ENCODE measurements at places on chromosomes 3 and 15.

DNA sequence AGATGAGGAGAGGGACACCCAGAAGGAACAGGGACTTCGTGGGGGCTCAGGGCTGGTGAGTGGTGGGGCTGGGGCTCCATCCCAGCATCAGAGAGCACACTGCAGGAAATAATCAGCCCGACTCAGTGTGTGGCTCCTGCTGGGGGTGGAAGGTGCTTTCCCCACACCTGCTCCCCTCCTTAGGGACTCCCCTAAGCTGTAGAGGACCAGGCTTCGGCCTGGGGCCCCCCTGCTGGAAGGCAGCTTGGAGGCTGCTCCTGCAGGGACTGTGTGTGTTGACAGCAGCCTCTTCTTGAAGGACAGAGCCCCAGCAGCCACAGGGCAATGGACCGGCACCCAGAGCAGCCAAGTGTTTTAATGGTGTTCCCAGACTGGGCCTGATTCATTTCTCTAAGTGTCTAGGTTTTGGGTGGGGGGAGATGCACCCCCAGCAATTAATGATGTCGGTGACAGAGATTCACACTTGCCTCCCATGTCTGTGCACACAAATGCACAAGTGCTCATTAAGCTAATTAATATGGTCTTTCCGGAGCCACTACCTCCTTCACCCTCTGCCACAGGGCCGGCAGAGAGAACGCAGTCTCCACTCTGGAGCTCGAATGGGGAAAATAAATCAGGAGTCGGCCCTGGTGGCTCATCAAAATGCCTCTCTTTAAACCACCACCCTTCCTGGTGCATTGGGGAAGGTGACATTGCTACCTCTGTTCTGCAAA lies 16.9 kb upstream of the FGD5 start:
- DNase-seq: no peak

- no peak for DNase-seq
These were observed 82.7 kb downstream of the ABHD5 start for GRCh38 chr3:43773273-43774094.

- no peak for DNase-seq
These were observed 3.2 kb downstream of the MORC1 start for GRCh38 chr3:109114746-109115145.

DNA sequence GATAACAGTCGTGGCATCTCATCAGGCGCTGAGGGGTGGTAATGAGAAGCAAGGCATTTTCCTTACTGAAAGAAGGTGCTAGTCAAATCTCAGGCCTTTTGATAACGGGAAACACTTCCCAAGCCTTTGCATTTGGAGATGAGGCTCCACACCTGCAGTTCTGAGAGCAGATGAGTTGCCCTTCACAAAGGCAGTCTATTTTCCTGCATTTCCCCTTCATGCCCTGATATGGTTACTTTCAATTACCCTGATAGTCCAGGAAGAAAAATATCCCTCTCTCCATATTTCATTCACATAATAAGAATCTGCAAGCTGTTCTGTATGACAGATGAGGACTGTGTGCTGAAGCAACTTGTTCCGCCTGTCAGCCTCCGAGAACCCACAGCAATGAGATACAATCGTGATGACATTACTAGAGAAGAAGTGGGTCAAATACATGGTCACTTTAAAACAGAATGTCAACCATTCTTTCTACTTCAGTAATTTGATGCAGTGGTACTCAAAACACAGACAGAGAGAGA lies 25.0 kb downstream of the FHIT start:
- DNase-seq: no peak

- DNase-seq: peak; percentile 40
These were observed 967.8 kb upstream of the CFAP20DC start for GRCh38 chr3:60017631-60018030.

DNA sequence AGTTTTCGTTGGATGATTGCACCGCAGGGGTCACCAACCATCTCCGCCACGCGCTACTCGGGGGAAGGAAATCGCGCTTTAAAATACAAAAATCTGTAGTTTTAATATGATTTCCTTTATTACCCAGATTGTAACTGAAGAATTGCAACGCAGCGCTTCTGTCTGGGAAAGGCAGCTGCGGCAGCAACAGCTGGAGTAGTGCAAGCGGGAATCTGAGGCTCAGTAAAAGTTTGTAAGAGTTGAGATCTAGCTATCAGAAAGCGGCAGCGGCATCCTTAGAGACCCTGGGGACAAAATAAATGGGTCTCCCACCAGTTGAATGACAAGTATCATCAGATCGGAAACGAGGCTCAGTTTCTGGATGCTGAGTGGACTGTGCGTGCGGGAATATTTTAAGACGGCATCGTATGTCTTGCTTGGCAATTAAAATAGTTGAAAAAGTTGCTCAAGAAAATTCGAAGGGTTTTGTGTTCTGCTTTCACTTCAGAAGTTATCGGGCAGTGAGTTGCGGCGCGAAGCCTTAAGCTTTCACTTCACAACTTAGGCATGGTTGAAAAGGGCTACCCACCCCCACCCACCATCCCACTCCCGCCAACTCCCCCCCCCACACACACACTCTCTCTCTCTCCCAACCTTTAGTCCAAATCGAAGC lies 2.7 kb downstream of the MECOM start:
- peak; percentile 19 for DNase-seq

DNA sequence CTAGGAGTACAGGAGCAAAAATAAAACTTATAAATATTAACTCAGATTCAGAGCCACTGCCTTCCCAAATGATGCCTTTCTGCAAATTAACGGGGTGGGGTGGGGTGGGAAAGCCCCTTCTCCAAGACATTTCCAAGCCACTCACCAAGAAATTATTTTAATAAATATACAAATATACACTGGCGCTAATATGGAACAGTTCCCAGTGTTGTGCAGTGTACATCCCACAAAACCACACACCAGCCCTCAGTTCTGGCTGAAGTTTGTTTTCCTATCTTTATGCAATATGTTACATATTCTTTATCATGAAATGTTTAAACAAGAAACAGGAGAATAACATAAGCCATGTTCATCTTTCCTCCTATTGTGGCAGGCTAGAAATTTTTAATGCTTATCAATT lies 53.0 kb upstream of the GYG1 start:
- no peak for DNase-seq

DNA sequence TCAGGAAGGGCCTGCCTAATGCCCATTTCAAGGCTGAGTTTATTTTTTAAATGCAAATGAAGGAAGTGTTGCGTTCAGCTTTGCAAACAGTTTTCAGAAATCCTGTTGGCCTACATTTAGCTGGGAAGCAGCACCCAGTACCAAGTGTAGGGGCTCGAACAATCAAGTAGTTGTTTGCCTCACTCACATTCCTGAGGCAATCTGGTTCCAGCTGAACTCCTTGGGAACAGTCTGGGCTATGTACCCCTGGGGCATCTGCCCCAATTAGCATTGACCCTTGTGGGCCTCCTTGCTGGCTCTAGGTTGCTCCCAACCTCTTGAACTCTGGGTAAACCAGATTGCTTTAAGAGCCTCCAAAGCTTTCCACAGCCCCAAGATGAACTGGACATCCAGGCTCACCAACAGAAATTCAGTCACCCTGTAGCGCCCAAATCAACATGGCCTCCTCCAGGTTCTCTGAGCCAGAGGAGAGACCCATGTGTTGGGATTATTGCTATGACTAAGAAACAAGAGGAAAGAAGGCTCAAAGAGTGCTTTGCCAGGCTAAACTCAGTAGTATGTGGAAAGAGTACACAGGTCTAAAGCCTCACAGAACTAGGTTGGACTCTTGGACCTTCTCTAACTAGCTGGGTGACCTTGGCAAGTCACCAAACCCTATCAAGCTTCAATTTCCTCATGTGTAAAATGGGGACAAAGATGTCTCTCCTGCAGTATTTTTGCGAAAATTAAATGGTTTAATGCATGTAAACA lies 532.7 kb downstream of the SOX2 start:
- DNase-seq: no peak

DNA sequence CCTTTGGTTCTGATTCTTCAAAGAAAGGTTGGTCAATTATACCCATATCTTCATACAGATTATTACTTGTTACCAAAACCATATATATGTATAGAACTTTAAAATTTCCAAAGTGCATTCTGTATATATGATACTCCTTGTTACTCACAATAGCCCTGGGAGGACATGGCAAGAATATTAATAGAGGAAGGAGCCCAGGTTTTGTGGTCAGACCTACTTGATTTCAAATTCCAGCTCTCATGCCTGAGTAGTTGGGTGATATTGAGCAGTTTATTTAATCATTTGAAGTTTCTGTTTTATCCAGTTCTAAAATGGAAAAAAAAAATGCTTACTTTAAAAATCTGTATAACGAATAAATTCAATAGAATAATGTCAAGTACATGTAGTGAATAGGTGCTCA lies 2.5 kb downstream of the IL1RAP start:
- no peak for DNase-seq

DNA sequence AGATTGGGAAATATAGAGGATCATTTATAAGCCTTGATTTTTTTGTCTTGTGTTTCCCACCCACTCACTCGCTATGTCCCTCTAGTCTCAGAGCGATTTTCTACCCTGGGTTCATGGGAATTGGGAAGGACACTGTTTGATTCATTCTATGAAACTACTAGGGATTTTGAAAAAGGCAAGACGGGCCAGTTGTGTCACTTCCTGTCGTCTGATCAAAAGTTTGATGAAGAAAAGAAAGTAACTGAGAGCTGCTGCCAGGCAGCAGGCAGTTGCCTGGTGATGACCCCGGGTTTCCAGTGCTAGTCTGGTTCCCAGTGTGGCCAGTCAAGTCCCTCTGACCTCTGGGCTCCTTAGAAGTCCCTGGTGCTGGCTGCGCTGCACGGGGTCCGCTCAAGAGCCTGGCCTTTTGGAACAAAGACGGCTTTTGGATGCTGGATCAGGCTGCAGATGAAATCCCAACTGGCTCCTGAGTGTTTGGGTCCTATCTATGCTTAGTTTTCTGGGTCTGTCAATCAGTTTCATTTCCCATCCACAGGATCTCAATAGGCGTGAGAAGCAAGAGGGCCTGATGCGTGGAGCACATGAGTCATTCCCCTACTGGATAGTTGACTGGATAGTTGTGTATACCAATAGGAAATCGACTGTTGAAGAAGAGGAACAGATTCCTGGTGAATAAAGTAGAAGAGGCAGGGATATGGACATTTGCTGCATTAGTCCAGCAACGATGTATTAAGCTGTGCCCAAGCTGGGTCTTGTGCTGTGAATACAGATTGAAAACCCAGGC lies 89.7 kb downstream of the EEFSEC start:
- DNase-seq: peak; percentile 15

DNA sequence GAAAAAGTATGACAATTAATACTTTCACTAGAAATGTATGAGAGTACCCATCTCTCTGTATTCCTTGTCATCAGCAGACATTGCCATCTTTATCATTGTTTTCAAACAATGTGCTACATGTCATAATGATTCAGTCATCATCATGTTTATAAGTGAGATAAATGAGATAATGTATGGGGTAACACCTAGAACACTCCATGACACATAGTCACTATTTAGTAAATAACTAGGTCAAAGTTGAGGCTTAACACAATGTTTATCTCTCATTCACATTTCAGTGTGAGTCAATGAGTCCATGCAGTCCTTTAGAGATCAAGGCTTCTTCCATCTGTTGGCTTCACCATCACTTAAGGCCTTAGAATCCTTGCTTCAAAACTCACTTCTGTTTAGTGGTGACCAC lies 70.0 kb downstream of the NLGN1 start:
- no peak for DNase-seq

DNA sequence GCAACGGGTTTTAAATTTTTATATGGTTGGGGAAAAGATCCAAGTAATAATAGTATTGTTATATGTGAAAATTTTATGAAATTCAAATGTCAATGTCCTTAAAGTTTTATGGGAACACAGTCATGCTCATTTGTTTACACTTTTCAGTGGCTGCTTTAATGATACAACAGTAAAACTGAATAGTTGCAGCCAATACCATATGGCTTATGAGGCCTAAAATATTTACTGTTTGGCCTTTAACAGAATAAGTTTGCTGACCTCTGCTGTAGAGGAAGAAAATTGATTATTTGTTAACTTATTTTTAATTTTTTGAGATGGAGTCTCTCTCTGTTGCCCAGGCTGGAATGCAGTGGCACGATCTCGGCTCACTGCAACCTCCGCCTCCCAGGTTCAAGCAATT lies 44.7 kb downstream of the USP50 start:
- DNase-seq: no peak

DNA sequence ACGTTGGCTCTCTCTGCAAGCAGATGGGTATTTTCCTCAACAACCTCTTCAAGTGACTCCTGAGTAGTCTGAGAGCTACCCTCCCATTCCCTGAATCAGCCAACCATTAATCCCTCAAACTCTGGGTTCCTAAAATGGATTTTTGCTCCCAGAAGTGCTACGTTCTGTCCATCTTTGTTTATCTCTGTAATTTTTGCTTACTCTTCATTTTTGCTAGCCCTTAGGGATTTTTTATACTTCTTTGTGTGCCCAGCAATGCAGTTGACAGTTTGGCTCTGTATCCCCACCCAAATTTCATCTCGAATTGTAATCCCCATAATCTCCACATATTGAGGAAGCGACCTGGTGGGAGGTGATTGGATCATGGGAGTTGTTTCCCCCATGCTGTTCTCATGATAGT lies 35.4 kb upstream of the COL6A5 start:
- no peak for DNase-seq

- DNase-seq: no peak
These were observed 204.1 kb upstream of the ZBTB20 start for GRCh38 chr3:115351193-115351592.

DNA sequence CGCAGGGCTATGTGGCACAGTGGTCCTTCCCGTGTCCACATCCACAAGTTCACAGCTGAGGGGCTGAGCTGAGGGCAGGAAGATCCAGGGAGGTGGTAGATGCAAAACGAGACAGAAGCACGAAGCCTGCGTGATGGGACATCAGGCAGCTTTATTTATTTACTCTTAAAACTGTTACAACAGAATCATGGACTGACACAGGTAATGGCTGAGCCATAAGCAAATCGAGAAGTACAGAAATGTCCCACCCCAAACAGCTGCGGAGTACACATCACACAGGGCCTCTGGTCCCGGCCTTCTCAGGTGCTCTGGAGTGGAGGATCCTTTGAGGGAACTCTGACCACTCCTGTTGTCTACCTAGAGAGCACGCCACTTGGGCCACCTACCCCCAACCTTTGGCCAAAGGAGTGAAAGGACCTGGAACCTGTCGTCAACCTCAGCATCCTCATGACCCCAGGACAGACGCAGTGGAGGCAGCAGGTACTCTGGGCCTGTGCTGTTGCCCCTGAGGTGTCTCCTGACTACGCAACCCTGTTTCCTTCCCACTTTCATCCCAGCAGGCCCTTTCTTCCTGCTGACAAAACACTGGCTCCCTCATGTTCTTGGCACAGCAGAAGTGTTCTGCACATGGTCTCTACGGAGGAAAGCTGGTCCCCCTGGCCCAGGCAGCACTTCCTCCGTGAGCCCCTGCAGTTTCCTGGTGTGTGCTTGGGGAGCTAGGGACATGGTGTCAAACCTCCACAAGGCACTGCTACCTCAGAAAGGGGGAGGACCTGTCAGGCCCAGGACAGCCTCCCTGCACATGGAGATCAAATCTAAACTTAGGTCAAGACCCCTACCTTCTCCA lies 47.8 kb downstream of the DHX30 start:
- no peak for DNase-seq

DNA sequence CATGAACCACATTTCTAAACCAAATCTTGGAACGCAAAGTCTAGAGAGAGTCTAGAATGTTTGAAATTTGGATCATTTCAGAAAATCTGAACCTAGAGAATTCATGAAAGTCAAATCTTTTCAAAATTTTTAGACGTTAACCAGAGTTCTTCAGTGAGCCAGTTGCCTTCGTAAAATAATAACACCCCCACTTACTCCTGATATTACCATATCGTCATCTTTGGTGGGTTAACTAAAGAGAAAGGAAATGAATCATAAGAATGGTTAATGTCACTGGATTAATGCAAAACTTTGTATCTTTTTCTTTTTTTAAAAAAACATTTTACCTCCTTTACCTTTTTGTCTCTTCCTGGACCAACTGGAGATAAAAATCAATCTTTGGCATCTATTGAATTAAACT lies 1.2 kb upstream of the ZBED2 start:
- DNase-seq: no peak
